ENCODE measurements at places on chromosomes 3 and 15. TPM values are rescaled to one million over a fixed set of nuclear protein-coding genes. Genes with fewer than 3 reads are reported as not detected.

Gene GOLGA8O
- 1.7 TPM for total RNA-seq

Gene CHRFAM7A
- total RNA-seq, result 2.1 TPM

Gene AMIGO3
- not detected for total RNA-seq

Gene GPD1L
- 19.8 TPM for total RNA-seq

Gene VEPH1
- not detected for total RNA-seq

Gene HRG
- not detected for total RNA-seq

GRCh38 chr3:45942051-45942825 is 1.0 kb upstream of the CXCR6 start:
- no peaks in the 10 kb centered on the region for H3K27me3 ChIP-seq
- H3K4me1 ChIP-seq, result peaks cover 68% of the 10 kb centered on the region
- DNase-seq, result no peak
- peak overlapping the region; percentile 82 for H3K27ac ChIP-seq
- peaks cover 78% of the 10 kb centered on the region for H3K36me3 ChIP-seq

GRCh38 chr15:29622637-29623036 is 199.6 kb downstream of the TJP1 start:
- no peak overlapping the region for H3K27ac ChIP-seq
- no peaks in the 10 kb centered on the region for H3K27me3 ChIP-seq
- no peaks in the 10 kb centered on the region for H3K4me1 ChIP-seq
- H3K4me3 ChIP-seq, result no peak overlapping the region
- H3K36me3 ChIP-seq, result no peaks in the 10 kb centered on the region
- no peak for DNase-seq

GRCh38 chr3:156307704-156308103 is 187.3 kb downstream of the KCNAB1 start:
- DNase-seq, result no peak
- no peaks in the 10 kb centered on the region for H3K36me3 ChIP-seq
- H3K4me3 ChIP-seq, result no peak overlapping the region
- peaks cover 6% of the 10 kb centered on the region for H3K27me3 ChIP-seq
- no peak overlapping the region for H3K27ac ChIP-seq

- no peaks in the 10 kb centered on the region for H3K27me3 ChIP-seq
- peaks cover 8% of the 10 kb centered on the region for H3K4me1 ChIP-seq
- H3K4me3 ChIP-seq, result no peak overlapping the region
- DNase-seq, result no peak
- H3K36me3 ChIP-seq, result no peaks in the 10 kb centered on the region
- no peak overlapping the region for H3K27ac ChIP-seq
Observed at GRCh38 chr3:27500035-27500434, 15.9 kb upstream of the SLC4A7 start.

DNA sequence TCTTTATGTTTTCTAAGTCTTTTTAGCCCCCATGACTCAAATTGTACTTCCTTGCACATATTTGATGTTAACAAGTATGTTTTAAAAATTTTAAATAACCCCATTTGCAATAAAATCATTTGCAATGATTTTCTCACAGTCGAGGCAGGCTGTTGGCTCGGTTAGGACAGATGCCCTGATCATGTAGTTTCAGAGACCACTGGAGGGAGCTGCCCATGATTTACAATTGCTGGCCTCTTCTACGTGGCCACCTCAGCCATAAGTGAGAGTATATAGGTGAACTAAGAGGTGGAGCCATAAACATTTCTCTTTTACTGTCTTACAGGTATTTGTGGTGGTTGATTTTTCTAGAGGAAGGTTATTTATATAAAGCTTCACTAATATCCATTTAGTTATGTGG is 1.7 kb downstream of the DTWD1 start:
- H3K27ac ChIP-seq, result no peak overlapping the region
- H3K4me1 ChIP-seq, result peaks cover 39% of the 10 kb centered on the region
- H3K27me3 ChIP-seq, result no peaks in the 10 kb centered on the region
- peak overlapping the region; percentile 28 for H3K4me3 ChIP-seq

- H3K27ac ChIP-seq, result no peak overlapping the region
- H3K4me1 ChIP-seq, result peaks cover 26% of the 10 kb centered on the region
- H3K27me3 ChIP-seq, result peaks cover 2% of the 10 kb centered on the region
- no peaks in the 10 kb centered on the region for H3K36me3 ChIP-seq
Observed at GRCh38 chr3:122298239-122298638, 26.8 kb upstream of the CSTA start.

DNA sequence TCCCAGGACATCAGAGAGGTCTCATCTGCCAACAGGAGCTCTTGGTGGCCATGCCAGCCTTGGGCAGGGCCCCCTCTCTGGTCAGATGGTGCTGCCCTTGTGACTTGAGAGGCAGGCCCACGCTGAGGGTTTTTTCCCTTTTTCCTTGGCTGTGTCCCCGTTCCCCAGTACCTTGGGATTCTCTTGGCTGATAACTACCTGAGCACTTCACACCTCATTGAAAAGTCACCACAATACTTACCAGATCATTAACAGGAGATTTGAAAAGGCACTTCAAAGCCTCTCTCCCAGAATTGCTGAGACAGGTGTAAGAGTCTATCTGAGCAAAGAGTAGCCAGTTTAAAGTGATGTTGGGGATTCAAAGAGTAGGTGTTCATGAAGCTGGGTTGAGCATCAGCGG is 15.1 kb upstream of the TMEM158 start:
- H3K27me3 ChIP-seq, result peaks cover 16% of the 10 kb centered on the region
- H3K4me1 ChIP-seq, result no peaks in the 10 kb centered on the region
- DNase-seq, result no peak
- no peak overlapping the region for H3K4me3 ChIP-seq

GRCh38 chr3:134364061-134364935 is 9.9 kb downstream of the AMOTL2 start:
- peaks cover 23% of the 10 kb centered on the region for H3K27me3 ChIP-seq
- DNase-seq, result no peak
- H3K4me3 ChIP-seq, result no peak overlapping the region
- no peaks in the 10 kb centered on the region for H3K36me3 ChIP-seq

DNA sequence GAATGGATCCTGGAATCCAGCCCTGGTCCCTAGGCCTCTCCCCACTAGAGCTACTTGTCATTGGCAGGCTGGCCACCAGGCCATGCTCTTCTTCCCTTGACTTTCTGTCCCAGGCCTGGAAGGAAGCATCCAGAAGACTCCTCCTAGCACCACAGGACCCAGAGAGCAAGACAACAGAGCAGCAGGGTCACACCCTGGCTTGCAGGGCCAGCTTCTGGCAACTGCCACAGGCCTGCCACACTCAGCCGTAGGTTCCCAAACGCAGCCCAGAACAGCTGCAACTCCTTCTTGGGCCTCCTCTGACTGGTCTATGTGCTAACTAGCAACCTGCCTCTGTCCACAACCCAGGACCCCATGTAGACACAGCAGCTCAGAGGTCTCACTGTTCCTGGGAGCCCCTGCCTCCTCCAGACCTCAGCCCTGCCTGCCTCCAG is 36.8 kb upstream of the RPL32 start:
- no peaks in the 10 kb centered on the region for H3K4me1 ChIP-seq
- no peak overlapping the region for H3K27ac ChIP-seq
- no peak for DNase-seq
- H3K4me3 ChIP-seq, result no peak overlapping the region
- peaks cover 9% of the 10 kb centered on the region for H3K27me3 ChIP-seq

- DNase-seq, result no peak
- H3K27ac ChIP-seq, result no peak overlapping the region
- H3K27me3 ChIP-seq, result no peaks in the 10 kb centered on the region
Observed at GRCh38 chr3:126867190-126867862, 115.6 kb upstream of the PLXNA1 start.

DNA sequence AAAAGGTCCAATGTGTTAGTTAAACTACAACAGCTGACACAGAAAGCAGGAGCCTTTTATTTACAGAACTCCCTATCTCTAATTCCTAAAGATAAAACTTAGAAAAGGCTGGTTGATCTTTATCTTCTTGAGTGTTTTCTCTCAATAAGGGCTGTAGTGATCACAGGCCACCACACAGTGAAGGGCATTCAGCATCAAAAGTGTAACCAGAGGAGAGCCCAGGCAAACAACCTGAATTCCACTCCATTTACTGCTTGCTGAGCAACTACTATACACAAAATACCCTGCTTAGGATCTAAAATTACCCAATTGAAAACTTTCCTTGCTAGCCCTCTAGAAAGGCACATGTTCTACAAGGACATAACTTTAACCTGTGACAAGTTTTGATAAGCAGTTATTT is 122.7 kb downstream of the MEIS2 start:
- no peaks in the 10 kb centered on the region for H3K27me3 ChIP-seq
- no peak for DNase-seq
- H3K4me1 ChIP-seq, result no peaks in the 10 kb centered on the region
- H3K27ac ChIP-seq, result no peak overlapping the region
- H3K36me3 ChIP-seq, result no peaks in the 10 kb centered on the region
- H3K4me3 ChIP-seq, result no peak overlapping the region

GRCh38 chr15:96353930-96354730 is 23.6 kb downstream of the NR2F2 start:
- no peak overlapping the region for H3K4me3 ChIP-seq
- no peak overlapping the region for H3K27ac ChIP-seq
- H3K27me3 ChIP-seq, result peaks cover 74% of the 10 kb centered on the region
- H3K4me1 ChIP-seq, result peaks cover 16% of the 10 kb centered on the region

- H3K27ac ChIP-seq, result no peak overlapping the region
- peaks cover 35% of the 10 kb centered on the region for H3K36me3 ChIP-seq
- no peaks in the 10 kb centered on the region for H3K27me3 ChIP-seq
- DNase-seq, result no peak
Observed at GRCh38 chr15:63699101-63699785, 102.1 kb downstream of the FBXL22 start.

DNA sequence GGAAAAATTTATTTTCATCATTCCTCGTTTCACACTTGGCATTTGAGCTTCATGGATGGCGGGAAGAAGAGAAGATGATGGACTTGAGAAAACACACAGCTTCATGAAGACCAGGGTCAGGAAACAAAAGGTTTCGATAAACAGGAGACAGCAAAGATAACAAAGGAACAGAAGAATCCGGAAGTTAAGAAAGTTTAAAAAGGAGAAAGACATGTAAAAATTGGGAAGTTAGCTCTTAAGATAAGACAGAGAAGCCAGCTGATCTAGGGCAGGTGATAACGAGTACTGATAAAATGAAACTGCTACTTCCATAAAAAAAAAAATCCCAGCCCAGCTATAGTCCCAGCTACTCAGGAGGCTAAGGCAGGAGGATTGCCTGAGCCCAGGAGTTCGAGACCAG is 23.9 kb downstream of the IL5RA start:
- H3K4me1 ChIP-seq, result no peaks in the 10 kb centered on the region
- no peak for DNase-seq

GRCh38 chr3:113829576-113830354 is 8.8 kb upstream of the GRAMD1C start:
- H3K4me1 ChIP-seq, result peaks cover 7% of the 10 kb centered on the region
- no peak for DNase-seq
- no peak overlapping the region for H3K4me3 ChIP-seq
- H3K36me3 ChIP-seq, result no peaks in the 10 kb centered on the region
- no peak overlapping the region for H3K27ac ChIP-seq

GRCh38 chr3:170164717-170165116 is 16.8 kb downstream of the PHC3 start:
- H3K4me3 ChIP-seq, result no peak overlapping the region
- H3K36me3 ChIP-seq, result peaks cover 88% of the 10 kb centered on the region
- peak overlapping the region; percentile 45 for H3K27ac ChIP-seq
- peaks cover 37% of the 10 kb centered on the region for H3K4me1 ChIP-seq

- H3K27ac ChIP-seq, result no peak overlapping the region
- H3K4me3 ChIP-seq, result no peak overlapping the region
- no peaks in the 10 kb centered on the region for H3K4me1 ChIP-seq
- no peak for DNase-seq
- H3K36me3 ChIP-seq, result peaks cover 13% of the 10 kb centered on the region
- H3K27me3 ChIP-seq, result no peaks in the 10 kb centered on the region
Observed at GRCh38 chr3:57848177-57848738, 92.1 kb downstream of the SLMAP start.

GRCh38 chr3:190122198-190122771 is 1.6 kb upstream of the P3H2 start:
- DNase-seq, result no peak
- no peaks in the 10 kb centered on the region for H3K36me3 ChIP-seq
- H3K4me1 ChIP-seq, result peaks cover 4% of the 10 kb centered on the region
- H3K27ac ChIP-seq, result no peak overlapping the region
- peaks cover 62% of the 10 kb centered on the region for H3K27me3 ChIP-seq

DNA sequence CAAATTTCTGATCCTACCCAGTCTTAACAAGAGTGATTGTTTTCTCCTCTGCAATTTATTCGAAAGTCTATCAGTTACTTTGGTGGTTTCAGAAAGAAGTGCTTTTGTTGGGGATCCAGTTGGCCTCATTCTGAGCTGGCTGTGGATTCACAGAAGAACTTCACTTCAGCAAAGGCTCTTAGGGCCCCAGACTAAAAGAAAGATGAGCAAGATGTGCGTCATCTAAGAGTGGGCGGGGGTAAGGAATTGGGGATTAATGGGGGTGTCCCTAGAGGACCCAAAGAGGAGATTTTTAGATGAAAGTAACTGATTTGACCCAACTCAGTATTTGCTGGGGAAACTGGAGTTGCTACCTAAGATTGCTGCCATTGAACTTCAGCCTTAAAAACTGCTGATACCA is 63.9 kb upstream of the TSEN2 start:
- H3K4me1 ChIP-seq, result peaks cover 44% of the 10 kb centered on the region
- no peak overlapping the region for H3K4me3 ChIP-seq
- no peak for DNase-seq
- H3K36me3 ChIP-seq, result peaks cover 14% of the 10 kb centered on the region
- no peaks in the 10 kb centered on the region for H3K27me3 ChIP-seq
- peak overlapping the region; percentile 84 for H3K27ac ChIP-seq

DNA sequence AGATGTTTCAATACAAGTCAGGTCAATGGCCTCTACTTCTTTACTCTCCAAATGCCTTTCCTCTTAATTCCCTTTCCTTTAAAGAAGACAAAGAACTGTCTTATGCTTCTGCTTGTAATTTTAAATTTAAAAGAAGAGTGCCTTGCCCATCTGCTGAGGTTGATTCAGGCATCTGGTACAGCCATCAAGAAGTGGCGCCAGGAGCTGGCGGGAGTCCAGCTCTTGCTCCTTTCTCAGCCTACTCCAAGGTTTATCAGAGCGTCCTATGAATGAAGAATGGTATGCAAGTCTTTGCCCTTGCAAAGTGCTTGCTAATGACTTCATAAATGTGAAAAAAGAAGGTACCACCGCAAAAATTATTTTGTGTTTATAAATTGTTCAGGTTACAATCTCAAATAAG is 294.6 kb upstream of the TGFBR2 start:
- H3K27me3 ChIP-seq, result no peaks in the 10 kb centered on the region
- no peaks in the 10 kb centered on the region for H3K4me1 ChIP-seq
- DNase-seq, result no peak
- no peak overlapping the region for H3K4me3 ChIP-seq
- H3K36me3 ChIP-seq, result no peaks in the 10 kb centered on the region

DNA sequence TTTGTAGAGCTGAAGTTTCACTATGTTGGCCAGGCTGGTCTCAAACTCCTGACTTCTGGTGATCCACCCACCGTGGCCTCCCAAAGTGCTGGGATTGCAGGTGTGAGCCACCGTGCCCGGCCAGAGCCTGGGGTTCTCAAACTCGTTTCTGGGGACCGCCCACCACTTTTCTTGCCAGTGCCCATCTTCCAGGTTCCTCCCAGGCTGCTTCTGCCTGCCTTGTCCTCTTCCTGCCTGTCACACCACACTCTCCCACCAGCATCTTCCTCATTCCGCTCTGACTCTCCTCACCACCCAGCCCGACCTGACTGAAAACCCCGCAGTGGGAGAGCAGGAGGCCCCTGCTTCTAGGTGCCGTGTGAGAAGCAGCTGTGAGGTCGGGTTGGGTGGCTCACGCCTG is 3.1 kb upstream of the DYNLT2B start:
- DNase-seq, result no peak
- H3K27me3 ChIP-seq, result peaks cover 2% of the 10 kb centered on the region
- no peak overlapping the region for H3K4me3 ChIP-seq
- H3K27ac ChIP-seq, result no peak overlapping the region

- no peaks in the 10 kb centered on the region for H3K27me3 ChIP-seq
- peaks cover 11% of the 10 kb centered on the region for H3K36me3 ChIP-seq
- DNase-seq, result peak; percentile 23
Observed at GRCh38 chr3:45659661-45660566, 29.3 kb upstream of the SACM1L start.

All from activated T-helper 2 cell treated with anti-CD3 and anti-CD28 coated beads, Interferon-gamma antibody, Interleukin-2, Interleukin-4, amounts not matched to agents 10 μg/mL and 5 μg/mL and 100 μg/mL, durations not matched to agents 14 hours and 24 hours and 36 hours (primary cell).